ENCODE measurements at places on chromosomes 7 and 10. TPM values are rescaled to one million over a fixed set of nuclear protein-coding genes. Genes with fewer than 3 reads are reported as not detected.

DNA sequence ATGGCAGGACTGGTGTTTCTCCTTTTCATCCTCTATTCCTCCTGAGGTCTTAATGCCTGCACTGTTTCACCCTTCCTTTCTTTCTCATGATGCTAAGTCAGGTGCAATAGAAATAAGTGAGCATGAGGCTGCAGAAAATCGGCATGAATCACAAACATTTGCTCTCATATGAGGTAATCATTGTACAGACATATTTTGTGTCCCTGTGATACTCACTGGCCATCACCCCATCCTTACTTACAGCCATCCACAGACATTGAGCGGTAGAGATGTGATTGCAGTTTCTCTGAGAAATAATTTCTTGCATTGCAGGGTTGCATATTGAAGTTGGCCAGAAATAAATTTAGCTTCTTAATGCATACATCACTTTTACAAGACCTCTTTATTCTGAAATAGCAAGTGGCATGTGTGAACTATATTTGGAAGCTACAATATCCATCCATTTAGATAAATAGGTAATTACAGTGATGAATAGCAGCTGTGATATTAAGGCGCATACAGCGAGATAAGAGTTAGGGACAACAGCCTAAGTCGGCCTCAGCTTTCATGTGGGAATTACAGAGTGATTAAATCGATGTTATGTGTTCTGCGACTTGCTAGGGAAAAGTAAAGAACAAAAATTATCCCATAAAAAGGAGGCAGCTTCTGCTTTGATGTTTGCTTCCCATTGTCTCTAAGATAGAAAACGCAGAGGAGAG, 612.6 kb downstream of the SORCS3 start:
- DNase-seq, result no peak

- peak; percentile 9 for DNase-seq
Measured at GRCh38 chr10:80187060-80187459, 18.3 kb downstream of the ANXA11 start.

Gene FGFR2
- 33.1 TPM for total RNA-seq

- DNase-seq, result no peak
Measured at GRCh38 chr10:58956926-58957325, 219.5 kb upstream of the PHYHIPL start.

Gene OR2A42
- total RNA-seq, result not detected

DNA sequence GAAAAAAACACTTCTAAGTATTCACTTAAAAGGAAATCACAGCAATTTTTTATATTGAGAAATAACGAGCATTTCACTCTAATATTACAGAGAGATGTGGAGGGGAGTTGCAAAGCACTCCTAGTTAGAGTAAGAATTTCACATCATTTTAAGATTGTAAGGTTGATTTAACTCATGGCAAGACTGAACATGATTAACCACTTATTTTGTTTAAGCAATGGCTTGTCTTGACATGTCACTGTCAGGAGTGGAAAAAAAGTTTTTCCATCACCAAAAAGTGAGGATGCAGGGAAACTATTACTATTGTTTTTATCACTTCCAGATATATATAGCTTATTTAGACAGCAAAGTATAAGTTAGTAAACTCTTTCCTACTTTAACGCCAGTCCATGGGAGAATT, 27.1 kb downstream of the CD36 start:
- DNase-seq, result no peak
